Activated CD8-positive, alpha-beta memory T cell treated with anti-CD3 and anti-CD28 coated beads for 48 hours (primary cell): ENCODE measurements at places on chromosomes 3 and 15.

- no peak for DNase-seq
These were observed 12.2 kb downstream of the ADPGK start for GRCh38 chr15:72771329-72771725.

DNA sequence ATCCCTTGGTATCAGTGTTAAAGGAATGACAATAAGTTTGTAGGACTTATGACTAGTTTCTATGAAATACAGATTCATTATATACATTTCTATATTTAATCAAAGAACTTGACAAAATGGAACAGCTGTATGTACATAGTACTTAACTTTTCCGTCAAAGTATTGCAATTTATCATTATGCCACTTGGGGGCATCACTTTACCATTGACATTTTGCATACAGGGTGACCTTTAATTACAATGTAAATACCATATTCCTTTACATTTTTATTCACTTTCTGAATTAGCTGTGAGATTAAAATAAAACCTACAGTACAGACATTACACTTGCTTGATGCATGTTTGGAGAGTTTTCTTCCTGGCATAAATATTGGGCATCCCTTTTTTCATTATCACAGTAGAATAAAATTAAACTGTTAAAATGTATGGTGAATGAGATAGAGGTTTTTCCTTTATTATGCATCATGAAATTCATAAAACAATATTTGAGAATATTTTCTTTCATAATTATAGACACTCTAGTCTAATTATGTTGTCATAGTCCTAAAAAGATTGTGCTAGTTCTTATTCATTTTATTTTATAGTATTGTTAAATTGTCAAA is 6.9 kb downstream of the NEK11 start:
- DNase-seq: no peak

DNA sequence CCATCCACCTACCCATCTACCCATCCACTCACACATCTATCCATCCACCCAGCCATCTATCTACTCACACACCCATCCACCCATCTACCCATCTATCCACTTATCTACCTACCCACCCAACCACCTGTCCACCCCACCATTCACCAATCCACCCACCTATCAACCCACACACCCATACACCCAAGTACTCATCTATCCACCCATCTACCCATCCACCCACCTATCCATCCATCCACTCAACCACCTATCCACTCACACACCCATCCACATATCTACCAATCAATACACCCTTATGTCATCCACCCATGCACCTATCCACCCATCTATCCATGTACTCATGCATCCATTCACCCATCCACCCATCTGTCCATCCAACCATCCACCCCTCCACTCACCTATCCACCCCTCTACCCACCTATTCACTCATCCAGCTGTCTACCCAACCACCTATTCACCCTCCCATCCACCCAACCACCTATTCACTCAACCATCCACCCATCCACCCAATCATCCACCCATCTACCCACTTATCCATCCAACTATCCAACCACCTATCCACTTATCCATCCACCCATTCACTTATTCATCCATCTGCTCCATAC is 109.8 kb downstream of the CHSY1 start:
- no peak for DNase-seq

DNA sequence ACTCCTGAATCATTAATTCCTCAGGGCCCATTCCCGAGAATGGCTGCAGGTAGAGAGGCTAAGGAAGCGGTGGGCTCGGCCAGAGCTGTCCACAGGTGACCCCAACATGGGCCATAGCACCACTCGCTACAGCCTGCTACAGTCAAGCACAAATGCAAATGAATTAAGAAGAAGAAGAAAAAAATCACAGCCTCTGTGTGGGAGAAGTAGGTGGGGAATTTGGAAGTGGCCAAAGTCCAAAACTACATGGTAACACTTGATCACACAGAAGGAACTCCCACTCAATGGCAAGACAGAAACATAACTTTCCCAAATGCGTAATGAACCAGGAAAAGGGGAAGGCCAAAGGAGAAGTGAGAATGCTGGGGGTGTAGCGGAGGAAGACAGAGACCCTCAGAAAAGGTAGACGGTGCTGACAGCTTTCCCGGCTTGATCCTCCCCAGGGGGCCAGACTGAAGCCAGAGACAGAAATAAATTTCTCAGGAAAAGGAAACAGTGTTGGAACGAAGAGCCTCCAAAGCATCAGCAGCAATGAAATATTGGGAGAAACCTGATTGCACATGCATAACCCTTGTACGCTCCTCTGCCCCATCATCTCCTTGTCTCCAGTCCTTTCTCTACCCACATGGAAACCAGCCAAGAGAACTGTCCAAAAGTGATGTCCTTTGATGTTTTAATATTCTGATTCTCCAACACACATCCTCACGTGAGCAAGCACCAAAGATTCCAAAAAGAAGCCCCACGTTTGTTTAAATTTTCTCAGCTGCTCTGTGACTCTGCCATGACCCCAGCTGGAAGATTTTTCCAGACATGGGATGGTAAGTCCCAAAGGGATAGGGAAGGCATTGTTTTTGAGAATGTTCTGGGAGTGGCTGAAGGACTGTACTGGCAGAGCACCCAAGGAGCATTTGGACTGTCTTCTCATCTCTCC is 107.6 kb downstream of the OXNAD1 start:
- DNase-seq: no peak

DNA sequence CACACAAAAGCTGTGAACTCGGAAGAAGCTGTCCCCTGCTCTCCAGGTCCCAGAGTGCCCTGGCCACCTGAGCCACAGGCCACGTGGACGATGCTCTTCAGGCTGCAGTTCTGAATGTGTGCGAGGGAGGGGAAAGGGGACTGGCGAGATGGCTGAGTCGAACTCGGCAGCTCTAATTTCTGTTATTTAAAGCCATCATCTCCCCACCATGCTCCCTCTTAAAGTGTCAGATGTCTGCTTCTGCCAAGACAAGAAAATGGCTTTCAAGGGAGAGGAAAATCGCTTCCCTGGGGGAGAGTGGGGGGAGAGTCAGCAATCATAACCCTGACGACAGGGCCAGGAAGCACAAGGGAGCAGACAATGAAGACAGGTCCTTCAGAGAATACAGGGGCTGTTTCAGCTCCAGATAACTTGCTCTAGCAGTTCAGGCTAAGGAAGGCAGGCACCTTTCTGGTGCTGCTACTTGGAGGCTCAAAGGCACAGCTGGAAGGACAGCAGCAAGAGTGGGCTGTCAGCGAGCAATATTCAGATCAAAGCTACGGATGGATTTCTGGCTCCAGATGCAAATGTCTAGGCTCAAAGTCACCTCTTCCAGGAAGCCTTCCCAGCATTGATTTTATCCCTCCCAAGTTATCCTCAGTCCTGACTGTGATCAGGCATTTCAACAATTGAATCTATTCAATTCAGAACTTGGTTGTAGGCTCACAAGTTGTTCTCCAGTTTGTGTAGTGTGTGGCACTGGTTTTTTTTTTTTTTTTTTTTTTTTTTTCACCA is 15.5 kb upstream of the CCDC33 start:
- no peak for DNase-seq

DNA sequence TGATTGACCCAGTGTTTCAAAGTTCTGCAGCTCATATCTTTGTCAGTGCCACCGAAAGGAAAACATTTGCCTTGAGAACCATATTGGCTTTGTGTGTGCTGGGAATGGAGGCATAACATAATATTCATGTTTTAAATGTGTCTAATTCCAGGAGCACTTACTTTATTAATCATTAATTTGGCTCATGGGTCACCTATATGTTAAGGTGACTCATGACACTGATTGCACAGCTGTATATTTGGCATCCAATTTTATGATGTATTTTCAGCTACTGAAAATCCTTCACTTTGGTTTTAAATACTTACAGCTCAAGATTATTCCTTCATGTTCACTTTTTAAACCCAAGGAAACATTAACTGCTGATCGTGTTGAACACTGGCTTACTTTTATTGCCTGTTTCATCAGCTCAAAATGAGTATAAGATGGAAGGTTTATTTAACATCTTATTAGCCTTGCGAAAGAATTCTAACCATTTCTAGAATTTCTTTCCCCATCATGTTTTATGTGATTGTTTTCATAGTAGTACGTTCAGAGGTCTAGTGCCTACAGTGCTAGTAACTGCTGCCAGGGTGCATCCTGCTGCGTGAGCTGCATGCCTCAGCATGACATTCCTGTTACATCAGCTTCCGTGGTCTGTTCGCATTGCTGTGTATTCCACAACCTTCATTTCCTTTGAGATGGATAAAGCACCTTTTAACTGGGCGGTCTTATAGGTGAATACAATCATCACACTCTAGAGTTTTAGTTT is 63.7 kb downstream of the LRCH3 start:
- no peak for DNase-seq

- no peak for DNase-seq
These were observed 36.1 kb downstream of the PCSK6 start for GRCh38 chr15:101453123-101454120.

- no peak for DNase-seq
These were observed 37.4 kb upstream of the KCNMB2 start for GRCh38 chr3:178498871-178499270.

GRCh38 chr3:128071771-128072453 is 19.7 kb downstream of the SEC61A1 start:
- DNase-seq: no peak

DNA sequence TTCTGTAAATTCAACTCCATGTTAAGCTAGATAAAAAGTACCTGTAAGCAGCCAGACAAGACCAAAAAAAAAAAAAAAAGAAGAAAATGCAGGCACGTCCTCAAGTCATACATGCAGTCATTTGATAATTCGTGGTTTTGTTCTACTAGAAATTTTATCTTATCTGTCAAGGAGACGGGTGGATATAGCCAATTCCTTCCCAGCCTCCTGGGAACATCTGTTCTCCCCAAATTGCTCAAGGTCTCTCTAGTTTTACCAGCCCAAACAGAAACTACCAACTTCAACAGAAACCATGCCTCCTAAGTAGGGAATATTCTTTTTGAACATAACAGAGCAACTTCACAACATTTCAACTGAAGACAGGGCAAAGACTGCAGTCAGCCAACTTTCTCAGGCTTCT is 19.5 kb downstream of the RYK start:
- no peak for DNase-seq

GRCh38 chr3:61081554-61081953 is 169.7 kb downstream of the FHIT start:
- DNase-seq: no peak

DNA sequence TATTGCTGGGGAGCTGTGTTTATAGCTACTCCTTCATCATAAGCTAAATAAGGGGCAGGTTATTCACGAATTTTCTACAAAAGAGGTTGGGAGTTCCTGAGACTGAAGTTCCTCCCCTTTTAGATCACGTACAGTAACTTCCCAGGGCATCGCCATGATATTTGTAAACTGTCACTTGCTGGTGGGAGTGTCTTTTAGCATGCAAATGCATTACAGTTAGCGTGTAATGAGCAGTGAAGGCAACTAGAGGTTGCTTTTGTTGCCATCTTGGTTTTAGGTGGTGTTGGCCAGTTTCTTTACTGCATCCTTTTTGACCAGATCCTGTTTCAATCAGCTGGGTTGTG is 64.4 kb downstream of the IL12A start:
- no peak for DNase-seq

DNA sequence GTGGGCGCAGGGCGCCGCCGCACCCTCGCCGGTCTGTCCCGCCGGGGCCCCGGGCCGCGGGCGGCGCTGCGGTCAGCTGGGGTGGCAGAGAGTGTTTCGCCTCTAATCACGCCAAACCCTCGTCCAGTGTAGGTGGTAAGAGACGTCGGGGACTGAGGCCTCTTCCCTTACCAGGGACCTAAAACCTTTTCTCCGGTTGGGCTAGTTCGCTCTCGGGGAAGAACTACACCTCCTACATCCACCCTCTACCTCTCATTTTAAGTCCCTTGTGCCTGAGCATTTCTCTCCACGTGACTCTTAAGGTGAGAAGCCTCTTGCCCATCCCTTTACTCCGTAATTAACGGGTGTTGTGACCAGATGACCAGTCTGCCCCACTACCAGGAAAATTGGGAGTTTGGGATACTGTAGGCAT is 520 bp downstream of the TMEM42 start:
- no peak for DNase-seq

- DNase-seq: no peak
These were observed 24.6 kb upstream of the SACM1L start for GRCh38 chr3:45664578-45664977.

DNA sequence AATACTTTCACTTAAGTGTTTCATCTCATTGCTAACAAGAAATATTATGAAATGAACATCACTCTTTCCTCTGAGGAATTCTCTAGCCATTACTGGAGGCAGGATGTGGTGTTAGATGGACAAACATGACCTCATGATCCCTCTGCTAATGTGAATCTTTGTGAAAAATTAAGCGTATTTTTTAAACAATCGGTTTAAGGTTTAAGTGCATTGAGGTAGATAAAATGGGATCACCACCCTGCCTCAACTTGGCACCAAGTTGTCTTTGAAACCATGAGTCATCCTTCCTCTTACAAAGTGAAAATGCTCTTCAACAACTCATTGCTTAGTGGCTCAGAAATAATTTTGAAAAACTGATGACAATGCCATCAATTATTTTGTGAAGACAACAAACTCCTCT is 76.0 kb upstream of the DCBLD2 start:
- no peak for DNase-seq

- DNase-seq: no peak
These were observed 95.0 kb upstream of the HACD2 start for GRCh38 chr3:123679712-123680386.

GRCh38 chr15:58537033-58537432 is 105.2 kb downstream of the LIPC start:
- no peak for DNase-seq

- DNase-seq: no peak
These were observed 24.0 kb downstream of the STX19 start for GRCh38 chr3:94004301-94004910.

GRCh38 chr3:176514297-176514696 is 683.0 kb downstream of the TBL1XR1 start:
- no peak for DNase-seq

DNA sequence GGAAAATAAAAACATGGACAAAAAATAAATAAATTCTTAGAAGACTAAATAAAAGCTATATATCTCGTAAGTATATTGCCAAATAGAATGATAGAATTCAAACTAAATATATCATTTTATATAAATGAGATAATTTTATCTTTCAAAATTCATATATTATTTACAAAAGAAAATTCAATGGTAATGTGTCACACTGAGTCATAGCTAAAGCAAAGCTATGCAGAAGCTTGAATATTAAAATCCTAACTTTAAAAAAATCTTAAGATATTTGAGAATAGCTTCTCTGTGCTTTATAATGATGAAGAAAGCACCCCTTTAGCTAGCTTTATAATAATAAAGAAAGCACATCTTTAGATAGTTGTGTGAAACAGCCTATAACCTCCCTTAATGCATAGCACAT is 1010.8 kb downstream of the OTOL1 start:
- no peak for DNase-seq

DNA sequence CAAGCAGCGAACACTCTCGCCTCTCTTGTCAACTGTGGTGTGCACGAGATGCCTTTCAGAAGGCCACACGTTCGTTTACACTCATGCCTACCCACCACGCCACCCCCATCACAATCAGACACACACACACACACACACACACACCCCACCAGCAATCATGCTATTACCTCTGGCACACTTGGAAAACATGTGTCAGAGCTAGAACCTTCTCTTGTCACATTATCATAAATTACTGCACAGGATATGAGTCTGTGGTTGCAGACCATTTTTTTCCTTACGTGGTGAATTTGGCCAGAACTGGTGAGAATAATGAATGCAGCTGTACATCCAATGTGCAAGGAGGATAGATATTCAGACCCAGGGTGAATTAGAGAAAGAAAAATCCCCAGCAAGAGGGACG is 52.4 kb downstream of the TRIM69 start:
- no peak for DNase-seq
